ENCODE measurements at places on chromosomes 5 and 9.

- DNase-seq = no peak
Observed at GRCh38 chr5:5699062-5699461, 276.6 kb downstream of the ICE1 start.

- no peak for DNase-seq
Observed at GRCh38 chr5:58871648-58872242, 288.9 kb downstream of the RAB3C start.

DNA sequence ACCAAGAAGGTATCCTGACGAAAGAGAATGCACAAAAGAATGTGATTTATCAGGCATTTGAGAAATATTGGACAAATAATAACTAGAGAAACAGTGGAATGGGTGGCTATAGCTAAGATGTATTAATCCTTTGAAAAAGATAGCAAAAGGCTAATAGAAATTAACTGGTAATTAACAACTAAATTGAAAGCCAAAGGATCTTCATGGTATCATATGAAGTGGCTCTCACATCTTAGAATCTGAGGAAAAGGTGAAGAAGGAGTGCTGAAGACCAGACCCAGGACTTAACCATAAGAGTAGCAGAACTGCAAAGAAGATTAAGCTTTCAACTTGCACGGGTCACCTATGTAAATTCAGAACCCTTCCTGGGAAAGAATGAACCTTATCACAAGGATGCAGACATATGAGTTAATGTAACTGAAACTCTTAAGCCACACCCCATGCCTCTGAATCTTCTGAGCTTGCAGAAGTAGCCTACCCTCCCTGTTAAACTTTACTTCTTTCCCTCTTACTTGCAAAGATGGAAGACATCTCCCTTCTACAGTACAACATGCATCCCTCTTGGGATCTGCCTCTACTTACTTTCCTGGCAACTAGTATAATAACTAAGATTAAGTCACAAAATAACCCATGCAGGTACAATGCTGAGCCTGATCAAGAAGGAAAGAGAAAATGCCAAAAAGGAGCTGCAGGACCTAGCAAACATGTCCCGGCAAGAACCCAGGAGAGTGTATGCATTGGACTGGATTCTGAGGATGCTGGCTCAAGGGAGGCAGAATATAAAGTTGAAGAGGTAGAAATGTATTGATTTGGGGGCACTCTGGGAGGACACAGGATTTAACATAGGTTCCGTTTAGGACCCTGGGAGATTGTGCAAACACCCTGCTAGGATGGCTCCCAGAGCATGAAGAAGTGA is 395.5 kb upstream of the SLC30A5 start:
- no peak for DNase-seq

GRCh38 chr5:147481874-147482705 is 27.8 kb downstream of the DPYSL3 start:
- no peak for DNase-seq

DNA sequence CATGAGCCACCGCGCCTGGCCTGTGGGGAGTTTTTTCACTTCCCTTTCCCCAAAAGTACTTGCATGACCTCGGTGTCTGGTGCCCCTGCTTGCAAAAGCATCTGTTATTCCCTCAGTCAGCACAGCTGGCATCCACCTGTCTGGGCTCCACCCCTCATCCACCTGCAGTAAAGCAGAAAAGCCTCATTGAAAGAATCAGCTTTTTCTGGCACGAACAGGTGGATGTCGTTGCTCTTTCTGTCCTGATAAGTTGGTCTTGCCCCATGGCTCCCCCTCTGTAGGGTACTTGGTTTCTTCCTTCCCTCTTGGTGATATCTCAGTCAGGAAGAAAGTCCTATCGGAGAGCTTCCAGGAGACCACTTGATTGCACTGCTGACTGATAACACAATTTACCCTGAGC is 37.4 kb downstream of the WWC1 start:
- DNase-seq = no peak

DNA sequence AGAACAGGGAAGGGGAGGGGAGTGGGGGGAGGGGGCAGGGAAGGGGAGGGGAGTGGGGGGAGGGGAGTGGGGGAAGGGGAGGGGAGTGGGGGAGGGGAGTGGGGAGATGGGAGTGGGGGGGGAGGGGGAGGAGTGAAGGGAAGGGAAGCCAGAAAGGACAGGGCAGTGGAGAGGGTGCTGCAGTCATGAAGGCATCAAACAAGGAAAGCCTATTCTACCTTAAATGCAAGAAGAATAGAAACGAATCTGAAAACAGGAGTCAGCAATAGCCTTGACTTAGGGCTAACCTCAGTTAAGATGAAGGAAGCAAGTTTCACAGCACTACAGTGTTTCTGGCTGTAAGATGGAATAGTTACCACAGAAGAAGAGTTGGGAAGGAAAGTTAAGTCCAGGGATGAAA is 59.5 kb downstream of the CAMSAP1 start:
- no peak for DNase-seq

GRCh38 chr5:170268884-170269283 is 28.7 kb downstream of the LCP2 start:
- DNase-seq = no peak

GRCh38 chr5:147690595-147690994 is 91.9 kb downstream of the JAKMIP2 start:
- DNase-seq = no peak

GRCh38 chr5:103041071-103041676 is 78.8 kb downstream of the GIN1 start:
- no peak for DNase-seq
